Thoracic aorta (tissue), 2 donors: ENCODE measurements at places on chromosomes 1 and 21.
A peak's percentile ranks its signal among the peaks of the same experiment; 100 is the strongest.

DNA sequence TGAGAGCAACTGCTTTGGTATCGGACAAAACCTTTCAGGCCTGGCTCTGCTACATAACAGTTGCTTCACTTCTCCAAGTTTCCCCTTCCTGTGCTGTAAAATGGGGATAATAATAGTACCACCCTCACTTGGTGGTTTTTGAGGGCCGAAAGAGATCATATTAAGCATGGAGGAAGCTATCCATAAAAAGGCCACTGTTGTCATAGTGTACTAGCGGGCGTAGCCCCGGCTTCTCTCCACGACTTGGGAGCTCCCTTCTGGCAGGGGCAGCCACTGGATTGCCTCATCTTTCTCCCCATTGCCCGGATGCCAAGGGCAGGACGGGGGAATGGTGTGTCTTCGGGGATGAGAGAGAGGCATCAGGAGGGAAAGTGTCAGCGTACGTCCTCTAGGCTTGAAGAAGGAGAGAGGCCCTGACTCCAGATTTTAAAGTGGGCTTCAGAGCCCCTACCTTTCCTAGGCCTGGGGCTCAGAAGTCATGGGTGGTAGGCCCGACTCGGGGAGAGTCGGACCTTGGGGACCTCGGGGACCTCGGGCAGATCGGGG, 548 bp upstream of the MFSD2A start:
- DNase-seq, result no peak

DNA sequence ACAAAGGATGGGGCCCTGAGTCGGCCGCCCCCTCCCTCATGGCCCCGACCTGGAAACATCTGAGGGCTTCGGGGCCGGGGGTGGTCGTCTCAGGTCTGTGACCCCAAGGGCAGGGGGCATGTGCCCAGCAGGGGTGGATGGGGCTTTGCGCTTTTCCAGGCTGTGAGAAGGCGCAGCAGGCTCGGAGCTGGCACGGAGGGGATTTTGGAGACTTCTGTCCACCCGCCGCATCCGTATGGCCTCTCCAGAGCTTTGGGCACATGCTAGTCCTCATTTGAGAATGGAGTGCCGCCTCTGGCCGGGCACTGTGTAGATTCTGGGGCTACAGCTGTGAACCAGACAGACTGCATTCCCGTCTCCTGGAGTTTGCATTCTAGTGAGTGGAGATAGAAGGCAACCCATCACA, 66.1 kb upstream of the WNT4 start:
- DNase-seq, result no peak

DNA sequence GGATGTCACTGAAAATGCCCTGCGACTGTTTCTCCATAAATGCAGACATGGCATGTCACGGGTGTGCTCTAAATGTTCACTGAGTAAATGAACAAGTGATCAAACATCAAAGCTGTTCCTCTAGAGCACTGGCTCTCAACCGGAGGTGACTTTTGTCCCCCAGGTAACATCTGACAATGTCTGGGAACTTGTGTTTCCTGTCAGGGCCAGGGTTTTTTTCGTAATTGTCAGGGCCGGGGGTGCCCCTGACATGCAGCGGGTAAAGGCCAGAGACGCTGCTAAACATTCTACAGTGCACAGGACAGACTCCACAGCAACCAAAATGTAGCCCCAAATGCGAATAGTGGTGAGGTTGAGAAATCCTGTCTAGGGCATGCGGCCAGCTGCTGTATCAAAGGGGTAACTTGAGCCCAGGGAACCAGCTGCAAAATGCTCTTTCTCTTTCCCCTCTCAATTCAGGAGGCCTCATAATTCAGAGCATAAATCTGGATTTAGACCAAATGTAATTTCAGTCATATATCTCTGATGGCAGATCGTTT, 2.0 kb downstream of the ALDH4A1 start:
- DNase-seq, result no peak

- DNase-seq, result no peak
Observed at GRCh38 chr1:35120458-35121133, 41.4 kb downstream of the ZMYM1 start.

GRCh38 chr1:58317086-58317485, 229.4 kb downstream of the OMA1 start:
- no peak for DNase-seq

- DNase-seq, result peak; percentile 96
Observed at GRCh38 chr1:205631768-205632668, at the start of gene ELK4. TSS of gene ELK4 (minus strand) at chr1:205632011. CDS start at chr1:205623882, 8,129 bp downstream.

DNA sequence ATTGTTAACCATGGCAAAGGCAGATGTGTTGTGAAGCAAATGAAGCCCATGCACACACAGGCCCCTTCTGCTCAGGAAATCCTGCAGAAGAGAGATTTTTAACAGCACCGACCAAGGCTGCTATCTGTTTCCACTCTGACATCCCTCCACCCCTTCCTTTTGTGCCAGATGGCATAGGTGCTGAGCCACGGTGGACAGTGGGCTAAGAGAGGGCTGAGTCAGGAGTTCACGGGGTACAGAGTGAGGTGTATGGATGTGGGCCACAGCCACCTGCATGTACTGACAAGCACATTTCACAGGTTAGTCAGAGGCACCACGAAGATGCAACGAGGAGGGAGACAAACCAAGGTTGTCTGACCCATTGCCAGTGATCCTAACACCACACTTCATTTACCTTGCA, 9.5 kb downstream of the RSPH1 start:
- no peak for DNase-seq

DNA sequence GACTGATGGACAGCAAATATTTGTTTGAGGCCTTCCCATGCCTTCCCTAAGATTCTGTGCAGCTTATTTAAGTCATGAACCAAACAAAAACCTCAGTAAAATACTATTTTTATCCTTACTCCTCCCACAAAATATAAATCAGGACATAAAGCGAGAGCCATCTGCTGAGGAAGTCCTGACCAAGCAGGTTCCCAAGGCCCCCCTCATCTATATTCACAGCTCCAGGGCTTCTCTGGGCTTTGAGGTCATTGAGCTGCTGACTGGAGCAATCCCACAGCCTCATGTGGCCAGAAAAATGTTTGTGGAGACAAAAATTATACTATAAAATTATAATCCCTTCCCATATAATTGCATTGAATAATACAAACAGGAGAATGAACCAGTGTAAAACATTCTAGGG, 846.2 kb downstream of the ADGRL2 start:
- no peak for DNase-seq

GRCh38 chr21:39649526-39649925, 36.8 kb downstream of the B3GALT5 start:
- no peak for DNase-seq

- no peak for DNase-seq
Observed at GRCh38 chr1:231162297-231162969, 575 bp downstream of the TRIM67 start.

GRCh38 chr1:101733340-101733739, 263.4 kb downstream of the OLFM3 start:
- DNase-seq, result no peak

- no peak for DNase-seq
Observed at GRCh38 chr1:238647877-238648276, 738.5 kb upstream of the CHRM3 start.

DNA sequence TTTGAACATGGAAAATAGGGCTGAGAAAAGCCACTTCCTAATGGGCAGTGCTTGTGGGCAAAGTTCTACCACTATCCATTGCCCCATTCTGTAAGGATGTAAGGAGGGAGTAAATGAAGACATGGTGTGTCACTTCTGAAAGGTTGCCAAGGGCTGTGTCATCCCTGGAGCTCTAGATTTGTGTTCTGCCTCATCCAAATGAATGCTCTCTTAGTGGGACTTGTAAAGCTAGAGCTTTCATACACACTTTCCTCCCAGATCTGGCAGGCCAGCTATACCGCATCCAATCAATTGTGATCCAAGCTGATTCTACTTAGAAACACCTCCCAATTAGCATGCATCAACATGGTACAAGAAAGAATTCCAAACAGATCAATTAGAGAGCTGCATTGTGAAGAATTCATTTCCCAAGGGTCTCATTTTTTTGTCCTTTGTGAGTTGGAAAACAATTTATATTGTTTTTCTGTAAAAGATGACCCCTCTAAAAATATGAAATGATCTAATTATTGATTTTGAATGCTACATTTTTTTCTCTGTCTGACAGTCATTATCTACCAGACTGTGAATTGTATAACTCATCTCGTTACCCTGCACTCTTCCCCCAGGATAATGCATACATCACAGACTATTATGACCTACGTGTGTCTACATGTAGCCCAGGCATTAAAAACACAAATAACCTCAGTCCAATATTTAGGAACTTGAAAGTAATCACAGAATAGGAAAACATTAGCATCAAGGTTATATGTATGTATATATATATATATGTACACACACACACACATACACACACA, 117.1 kb upstream of the DUSP10 start:
- no peak for DNase-seq

DNA sequence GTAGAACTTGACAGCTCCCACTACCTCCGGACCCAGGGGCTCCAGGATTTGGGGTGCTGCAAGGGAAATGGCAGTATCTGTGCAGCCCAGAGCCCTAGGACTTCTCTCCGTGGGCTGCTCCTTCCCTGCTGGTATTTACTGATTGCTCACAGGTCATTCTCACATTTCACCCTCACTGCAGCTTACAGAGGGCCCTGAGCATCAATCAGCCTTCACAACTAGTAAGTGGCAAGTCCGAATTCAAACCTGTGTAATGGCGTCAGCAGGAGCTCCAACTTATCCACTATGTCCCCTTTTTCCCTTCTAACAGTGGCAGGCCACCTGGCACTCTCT, 32.4 kb downstream of the PIK3C2B start:
- DNase-seq, result no peak

DNA sequence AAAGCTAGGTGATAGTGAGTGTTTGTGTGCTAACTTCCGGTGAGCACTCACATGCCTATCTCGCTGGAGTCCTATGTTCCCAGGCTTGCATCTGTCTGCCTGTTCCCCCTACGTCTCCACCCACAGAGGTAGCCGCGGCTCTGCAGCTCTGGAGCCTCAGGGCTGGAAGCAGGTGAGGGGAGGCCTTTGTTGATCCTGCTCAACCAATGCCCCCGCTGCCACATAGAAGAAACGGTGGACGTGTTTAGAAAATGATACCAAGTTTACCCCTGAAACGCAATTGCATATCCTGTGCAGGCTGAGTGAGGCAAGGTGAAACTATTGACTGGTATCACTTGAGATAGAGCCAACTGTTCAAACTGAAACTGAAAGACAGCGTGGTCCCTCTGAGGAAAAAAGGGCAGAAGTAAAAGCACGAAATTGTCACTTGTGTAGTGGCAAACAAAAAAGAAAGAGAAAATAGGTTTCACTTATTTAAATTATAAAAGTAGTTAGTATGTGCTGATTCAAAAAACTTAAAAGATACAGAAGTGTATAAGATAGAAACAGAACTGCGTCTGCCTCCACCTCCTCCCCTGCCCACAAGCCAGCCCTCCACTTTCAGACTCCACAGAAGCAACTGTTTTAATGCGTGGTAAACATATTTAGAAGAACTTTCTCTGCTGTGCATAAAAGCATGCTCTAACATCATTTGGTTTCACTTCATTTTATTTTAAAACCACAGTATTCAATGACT, 38.6 kb upstream of the ETS2 start:
- DNase-seq, result no peak

DNA sequence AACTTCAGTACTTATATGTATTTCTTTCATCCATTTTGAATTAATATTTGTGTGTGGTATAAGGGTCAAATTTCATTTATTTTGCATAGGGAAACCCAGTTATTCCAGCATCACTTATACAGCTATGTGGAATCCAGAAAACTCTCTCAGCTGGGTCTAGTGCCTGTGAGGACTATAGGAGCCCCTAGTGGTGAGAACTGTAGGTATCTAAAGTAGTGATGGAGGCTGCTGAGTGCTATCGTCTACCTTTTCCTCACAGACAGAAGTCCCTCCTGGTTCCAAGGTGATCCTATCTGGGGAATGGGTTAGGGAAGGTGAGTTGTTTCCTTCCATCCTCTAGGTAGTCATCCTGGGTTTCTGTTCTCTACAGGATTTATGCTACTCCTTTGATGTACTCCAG, 352.0 kb upstream of the C1orf87 start:
- no peak for DNase-seq

DNA sequence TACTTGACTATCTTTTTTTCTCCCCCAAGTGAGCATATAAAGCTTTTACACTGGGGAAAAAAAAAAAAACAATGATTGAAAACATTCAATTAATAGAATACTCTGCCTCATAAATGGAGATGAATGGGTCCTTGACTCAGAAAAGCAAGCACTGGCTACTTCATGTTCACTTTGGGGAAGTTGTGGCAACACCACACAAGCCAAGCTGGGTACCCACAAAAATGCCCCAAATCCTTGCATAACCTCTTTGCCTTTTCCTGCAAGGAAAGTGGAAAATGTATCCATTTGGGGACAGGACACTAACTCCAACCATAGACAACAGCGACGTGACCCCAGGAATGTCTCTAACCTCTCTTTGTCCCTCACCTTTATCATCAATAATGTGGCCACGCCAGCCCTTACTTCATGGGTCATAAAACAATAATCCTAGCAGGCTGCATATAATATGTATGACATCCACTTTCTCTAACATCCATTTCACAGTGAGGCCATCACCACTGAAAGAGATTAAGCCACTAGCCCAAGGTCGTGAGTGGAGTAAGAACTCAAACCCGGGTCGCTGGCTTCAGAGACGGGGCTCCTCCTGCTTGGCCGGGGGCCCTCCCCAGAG, 2.3 kb downstream of the ECE1 start:
- DNase-seq, result no peak

GRCh38 chr1:20074725-20075171, 4.8 kb downstream of the PLA2G5 start:
- no peak for DNase-seq

DNA sequence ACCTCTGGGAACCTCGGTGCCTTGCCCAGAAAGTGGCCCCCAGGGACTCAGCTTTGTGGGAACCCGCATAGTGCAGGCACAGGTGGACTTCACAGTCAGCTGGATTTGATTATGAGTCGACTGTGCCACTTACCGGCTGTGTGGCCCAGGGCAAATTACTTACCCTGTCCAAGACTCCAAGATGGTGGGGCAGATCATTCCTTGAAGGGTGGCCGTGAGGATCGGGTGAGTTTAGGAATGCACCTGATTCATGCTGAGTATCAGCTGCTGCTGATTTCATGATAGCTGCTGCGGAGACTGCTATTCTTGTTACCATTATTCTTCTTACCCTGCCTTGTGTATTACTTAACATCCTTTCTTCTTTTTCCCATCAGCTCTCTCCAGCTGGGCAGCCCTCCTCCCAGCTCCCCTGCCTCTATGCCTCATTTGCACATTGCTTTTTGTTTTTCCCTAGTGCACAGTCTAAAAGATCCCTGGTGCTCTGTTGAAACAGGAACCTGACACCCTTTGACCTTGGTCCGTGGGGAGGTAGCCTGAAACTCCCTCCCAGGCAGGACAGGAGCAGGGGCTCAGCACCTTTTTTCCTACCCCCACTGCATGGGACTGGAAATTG, 40.5 kb upstream of the FHAD1 start:
- DNase-seq, result no peak

- DNase-seq, result no peak
Observed at GRCh38 chr1:227472772-227473171, 90.6 kb upstream of the ZNF678 start.

- DNase-seq, result no peak
Observed at GRCh38 chr1:160884579-160884978, 401 bp downstream of the ITLN1 start.

DNA sequence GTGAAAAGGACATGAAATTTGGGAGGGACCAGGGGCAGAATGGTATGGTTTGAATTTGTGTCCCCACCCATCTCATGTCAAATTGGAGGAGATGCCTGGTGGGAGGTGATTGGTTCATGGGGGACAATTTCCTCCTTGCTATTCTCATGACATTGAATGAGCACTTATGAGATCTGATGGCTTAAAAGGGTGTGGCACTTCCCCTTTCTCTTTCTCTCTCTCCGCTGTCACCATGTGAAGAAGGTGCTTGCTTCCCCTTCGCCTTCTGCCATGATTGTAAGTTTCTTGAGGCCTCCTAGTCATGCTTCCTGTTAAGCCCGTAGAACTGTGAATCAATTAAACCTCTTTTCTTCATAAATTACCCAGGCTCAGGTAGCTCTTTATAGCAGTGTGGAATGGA, 7.6 kb upstream of the GBP4 start:
- no peak for DNase-seq
